ENCODE measurements at places on chromosomes 6 and 20.

DNA sequence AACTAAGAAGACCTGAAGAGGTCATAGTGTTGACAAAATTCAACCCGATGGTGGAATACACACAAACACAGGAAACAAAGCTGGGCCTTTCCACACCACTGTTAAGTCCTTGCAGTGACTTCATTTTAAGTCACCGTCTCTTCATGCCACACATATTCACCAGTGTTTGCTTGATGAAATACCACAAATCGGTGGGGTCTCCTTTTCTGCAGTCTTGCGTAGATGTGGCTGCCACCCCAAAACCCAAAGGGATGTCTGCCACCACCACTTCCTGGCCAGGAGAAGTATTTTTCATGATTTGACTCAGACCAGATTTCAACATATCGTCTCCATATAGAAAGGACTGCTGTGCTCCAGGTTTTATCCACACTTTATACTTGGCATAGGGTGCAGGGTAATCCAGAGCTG lies 11.0 kb upstream of the COL10A1 start:
- no peak for DNase-seq

DNA sequence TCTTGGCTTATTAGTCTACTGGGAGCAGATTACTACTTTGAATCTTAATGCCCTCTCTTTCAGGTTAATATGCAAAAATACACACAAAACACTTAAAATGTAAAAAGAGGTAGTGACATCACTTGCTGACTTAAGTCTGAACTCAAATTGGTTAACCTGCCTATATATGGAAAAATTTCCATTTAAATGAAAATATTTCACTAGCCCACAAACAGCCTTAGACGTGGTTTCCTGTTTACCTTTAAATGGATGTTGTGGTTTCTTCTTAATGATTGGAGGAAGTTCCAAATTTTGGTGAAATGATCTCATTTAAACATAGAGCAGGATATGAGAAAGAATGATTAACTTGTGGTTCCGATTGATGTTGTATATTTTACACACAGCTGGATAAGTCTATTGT lies 553.7 kb downstream of the CD109 start:
- no peak for DNase-seq

GRCh38 chr6:31901415-31901952 lies 402 bp downstream of the ZBTB12 start:
- DNase-seq, result peak; percentile 61

- peak; percentile 33 for DNase-seq
Measured at GRCh38 chr6:20340068-20340848, 61.4 kb upstream of the E2F3 start.

DNA sequence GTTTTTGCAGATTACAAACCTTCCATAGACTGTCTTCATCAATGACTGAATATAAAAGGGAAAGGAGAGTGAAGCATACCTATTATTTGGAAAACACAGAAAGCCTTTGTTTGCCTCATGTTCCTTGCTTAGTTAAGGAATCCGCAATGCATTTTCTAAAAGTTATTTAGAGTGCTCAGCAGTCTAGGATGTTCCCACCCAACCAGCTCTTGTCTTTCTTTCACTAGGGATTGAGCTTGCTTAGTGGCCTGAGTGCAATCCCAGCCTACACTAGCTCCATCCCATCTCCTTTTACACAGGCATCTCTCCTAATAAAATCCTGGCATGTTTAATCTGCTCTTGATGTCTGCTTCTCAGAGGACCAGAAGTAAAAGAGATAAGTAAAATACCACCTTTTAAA lies 850.5 kb upstream of the GJE1 start:
- DNase-seq, result no peak

- no peak for DNase-seq
Measured at GRCh38 chr6:40923880-40924279, 115.1 kb downstream of the UNC5CL start.

- DNase-seq, result no peak
Measured at GRCh38 chr6:141877275-141877983, 255.3 kb upstream of the GJE1 start.

GRCh38 chr20:17543531-17544131 lies 12.5 kb upstream of the BFSP1 start:
- DNase-seq, result no peak

DNA sequence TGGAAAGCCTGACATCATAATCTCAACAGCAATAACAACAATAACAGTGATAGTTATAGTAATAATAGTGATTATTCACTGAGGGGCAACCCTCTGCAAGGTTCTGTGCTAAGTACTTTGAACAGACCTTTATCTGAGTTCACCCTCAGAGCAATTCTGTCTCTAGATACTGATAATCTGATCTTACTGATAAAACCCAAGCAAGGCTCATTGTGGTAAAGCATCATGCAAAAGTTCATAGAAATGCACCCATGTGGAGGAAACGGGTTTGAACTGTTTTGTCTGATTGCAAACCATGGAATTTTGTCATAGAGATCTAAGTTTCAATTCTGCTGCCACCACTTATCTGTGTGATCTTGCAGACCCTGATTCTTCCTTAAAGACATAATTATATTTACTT lies 1.3 kb upstream of the KIAA0408 start:
- DNase-seq, result no peak

- DNase-seq, result no peak
Measured at GRCh38 chr6:39947611-39948068, 13.4 kb upstream of the MOCS1 start.

GRCh38 chr20:45459606-45460005 lies 9.9 kb upstream of the WFDC2 start:
- no peak for DNase-seq

GRCh38 chr20:4179545-4179944 lies 164.2 kb upstream of the RNF24 start:
- DNase-seq, result no peak

- no peak for DNase-seq
Measured at GRCh38 chr6:97666889-97667288, 383.9 kb upstream of the MMS22L start.

- no peak for DNase-seq
Measured at GRCh38 chr6:53937461-53937860, 142.7 kb downstream of the LRRC1 start.

- DNase-seq, result no peak
Measured at GRCh38 chr20:62792182-62792939, 3.9 kb upstream of the MRGBP start.

- DNase-seq, result no peak
Measured at GRCh38 chr6:163708466-163708865, 293.9 kb downstream of the QKI start.

- no peak for DNase-seq
Measured at GRCh38 chr6:8674126-8674525, 238.8 kb upstream of the SLC35B3 start.

DNA sequence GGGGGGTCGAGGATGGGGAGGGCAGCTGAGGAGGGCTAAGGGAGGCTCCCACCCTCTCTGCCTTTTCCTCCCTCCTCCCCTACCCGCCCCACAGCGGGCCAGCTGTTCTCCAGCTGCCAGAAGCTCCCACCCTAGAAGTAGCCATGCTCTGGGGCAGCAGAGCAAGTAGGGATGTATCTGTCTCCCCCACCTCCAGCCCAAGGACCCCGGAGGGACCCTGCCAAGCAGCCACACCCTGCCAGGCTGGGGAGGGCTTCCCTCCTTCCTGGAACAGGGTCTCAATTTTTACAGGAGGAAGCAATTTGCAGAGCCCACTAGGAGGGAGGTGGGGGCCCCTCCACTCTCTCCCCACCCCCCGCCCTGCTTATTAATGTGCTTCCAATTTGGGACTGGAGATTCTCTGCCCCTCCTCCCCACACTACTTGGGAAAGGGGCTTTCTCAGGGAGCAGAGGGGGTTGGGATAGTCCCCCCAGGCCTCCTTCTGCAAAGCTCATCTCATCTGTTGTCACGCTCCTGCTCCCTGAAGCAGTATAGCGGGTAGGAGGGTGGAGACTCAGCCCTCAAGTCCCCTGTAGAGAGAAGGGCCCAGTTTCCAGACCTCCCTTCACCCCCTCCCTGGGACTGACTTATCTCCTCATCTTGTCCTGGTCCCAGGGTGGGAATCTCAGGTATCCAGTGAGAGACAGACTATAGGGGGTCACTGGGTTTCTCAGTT lies 4.5 kb downstream of the TEAD3 start:
- DNase-seq, result no peak

GRCh38 chr6:151651639-151652038 lies 155.8 kb upstream of the ESR1 start:
- no peak for DNase-seq

DNA sequence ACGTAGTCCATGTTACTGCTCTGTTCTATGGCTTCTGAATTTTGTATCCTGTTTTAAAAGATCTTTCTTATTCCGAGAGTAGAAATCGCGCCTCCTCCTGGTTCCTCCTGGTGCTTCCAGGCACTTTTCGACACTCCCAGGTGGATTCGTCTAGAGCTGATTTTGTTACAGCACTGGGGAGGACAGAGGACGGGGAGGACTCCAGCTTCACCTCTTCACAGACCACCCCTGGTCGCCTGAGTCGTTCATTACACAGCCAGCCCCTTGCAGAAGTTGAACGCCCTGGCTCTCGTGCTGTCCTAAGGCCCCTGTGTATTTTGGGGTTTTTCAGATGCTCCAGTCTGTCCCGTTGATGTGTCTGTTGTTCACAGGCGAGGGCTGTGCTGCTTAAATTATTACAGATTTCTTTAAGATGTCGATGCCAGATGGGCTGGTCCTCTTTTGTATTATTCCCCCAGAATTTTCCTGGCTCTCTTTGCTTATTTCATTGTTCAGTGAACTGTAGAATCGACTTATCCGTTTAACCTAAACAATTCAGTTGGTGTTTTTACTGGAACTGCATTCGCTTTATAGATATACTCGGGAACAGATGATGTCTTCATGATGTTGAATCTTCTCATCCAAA lies 30.5 kb downstream of the COL20A1 start:
- no peak for DNase-seq

- DNase-seq, result no peak
Measured at GRCh38 chr6:10449751-10450150, 34.9 kb upstream of the TFAP2A start.

GRCh38 chr6:47283993-47284392 lies 25.7 kb downstream of the TNFRSF21 start:
- DNase-seq, result no peak

DNA sequence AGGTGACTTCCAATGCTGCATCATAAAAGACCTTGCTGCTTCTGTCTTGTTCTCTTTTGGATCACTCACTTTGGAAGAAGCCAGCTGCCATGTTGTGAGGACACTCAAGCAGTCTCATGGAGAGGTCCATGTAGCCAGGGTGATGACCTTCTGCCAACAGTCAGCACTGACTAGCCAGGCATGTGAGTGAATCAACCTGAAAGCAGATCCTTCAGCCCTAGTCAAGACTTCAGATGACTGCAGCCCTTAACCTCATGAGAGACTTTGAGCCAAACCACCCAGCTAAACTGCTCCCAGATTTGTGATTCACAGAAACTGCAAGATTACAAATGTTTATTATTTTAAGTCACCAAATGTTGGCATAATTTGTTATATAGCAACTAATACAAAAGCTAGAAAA lies 86.0 kb upstream of the IYD start:
- no peak for DNase-seq

- no peak for DNase-seq
Measured at GRCh38 chr6:18016698-18017097, 29.3 kb upstream of the KIF13A start.

DNA sequence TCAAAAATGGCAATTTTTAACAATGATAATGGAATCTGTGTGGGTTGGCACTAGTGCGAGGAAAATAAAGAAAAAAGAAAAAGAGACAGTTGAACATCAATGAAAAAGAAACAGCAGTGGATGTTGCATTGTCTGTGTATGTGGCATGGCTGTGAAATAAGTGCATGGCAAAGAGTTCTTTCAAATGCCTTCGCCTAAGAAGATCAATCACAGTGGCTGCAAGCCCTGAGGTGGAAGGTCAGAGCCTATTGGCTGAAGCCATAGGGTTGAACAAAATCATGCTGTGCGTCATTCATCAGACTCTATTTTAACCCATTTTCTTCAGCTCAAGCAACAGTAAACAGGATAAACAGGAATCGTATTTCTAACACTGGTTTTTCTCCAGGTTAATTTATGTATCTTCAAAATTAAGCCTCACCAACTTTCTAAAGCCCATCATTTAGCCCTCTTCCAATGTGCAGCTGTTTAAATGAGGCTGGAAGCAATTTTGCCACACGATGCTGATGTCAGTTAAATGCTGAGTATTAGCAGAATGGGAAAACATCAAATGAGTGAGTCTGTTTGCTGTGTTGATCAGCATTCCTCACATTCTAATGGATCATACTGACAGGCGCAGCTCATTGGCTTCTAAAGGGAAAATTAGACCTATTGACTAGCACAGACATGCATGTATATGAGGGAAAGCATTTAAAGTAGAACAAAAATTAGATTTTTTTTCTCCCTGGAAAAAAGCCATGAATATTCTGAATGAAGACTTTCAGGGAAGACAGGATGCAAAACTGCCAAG lies 955.9 kb upstream of the EYS start:
- DNase-seq, result no peak

- no peak for DNase-seq
Measured at GRCh38 chr6:37321516-37322415, 32.0 kb upstream of the RNF8 start.

DNA sequence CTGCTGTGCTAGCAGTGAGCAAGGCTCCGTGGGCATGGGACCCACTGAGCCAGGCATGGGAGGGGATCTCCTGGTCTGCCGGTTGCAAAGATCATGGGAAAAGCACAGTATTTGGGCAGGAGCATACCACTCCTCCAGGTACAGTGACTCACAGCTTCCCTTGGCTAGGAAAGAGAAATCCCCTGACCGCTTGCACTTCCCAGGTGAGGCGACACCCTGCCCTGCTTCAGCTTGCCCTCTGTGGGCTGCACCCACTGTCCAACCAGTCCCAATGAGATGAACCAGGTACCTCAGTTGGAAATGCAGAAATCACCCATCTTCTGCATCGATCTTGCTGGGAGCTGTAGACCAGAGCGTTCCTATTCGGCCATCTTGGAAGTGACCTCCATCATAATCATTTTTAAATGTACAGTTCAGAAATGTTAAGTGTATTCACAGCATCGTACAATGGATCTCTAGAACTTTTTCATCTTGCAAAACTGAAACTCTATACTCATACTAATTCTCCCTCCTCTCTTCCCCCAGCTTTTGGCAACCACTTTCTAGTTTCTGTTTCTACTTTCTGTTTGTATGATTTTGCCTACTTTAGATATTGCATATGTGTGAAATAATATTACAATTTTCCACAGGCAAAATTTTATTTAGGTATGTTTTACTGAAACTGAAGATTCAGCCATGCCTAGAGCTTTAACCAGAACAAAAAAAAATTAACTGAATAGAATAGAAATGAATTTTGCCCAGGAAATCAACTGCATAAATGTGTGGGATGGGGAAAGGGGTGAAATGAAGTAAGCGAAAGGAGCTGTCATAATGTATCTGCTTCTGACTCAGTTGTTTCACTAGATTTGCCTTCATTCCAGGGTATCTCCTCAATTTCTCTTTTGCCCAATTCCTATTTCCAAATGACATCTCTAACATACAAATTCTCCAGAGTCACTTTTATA lies 100.0 kb downstream of the RWDD2A start:
- no peak for DNase-seq

- no peak for DNase-seq
Measured at GRCh38 chr6:21257125-21257524, 336.4 kb upstream of the SOX4 start.

- no peak for DNase-seq
Measured at GRCh38 chr6:1850840-1851157, 241.1 kb downstream of the FOXC1 start.
